ENCODE measurements at places on chromosomes 2 and 18. TPM values are rescaled to one million over a fixed set of nuclear protein-coding genes. Genes with fewer than 3 reads are reported as not detected.

GRCh38 chr2:219175928-219176817 is 552 bp downstream of the CNPPD1 start:
- peak; percentile 30 for DNase-seq

GRCh38 chr18:34801774-34802173 is 91.7 kb downstream of the DTNA start:
- no peak for DNase-seq

DNA sequence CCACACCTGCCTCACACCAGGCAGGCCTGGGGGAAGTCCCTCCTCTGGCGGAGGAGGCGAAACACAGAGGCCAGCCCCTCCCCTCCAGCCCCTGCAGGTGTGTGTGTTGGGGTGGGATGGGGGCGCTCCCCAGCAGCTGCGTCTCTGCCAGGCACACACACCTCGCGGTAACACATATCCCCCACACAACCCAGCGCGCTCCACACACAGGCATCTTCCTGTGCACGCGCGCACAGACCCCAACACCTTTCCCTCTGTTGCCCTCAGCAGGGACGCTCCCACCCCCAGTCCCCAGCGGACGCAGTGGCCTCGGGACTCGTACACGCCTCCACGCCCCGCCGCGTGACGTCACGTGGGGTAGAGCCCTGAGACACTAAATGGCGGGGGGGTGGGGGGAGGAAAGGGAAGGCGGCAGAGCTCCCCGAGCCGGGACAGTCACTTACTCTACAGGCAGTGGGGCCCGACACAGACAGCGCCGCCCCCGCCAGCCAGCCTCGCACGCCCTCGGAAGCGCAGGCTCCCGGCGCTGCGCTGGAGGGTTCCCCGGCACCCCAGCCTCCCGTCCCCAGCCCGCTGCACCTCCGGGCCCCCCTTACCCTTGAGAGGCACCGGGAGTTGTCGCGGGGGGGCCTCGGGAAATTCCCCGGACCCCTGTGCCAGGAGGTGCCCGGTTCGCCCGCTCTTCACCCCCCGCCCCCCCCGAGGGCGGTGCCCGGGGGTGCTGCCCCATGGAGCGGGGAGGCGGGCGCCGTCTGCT is at the start of gene WNT10A:
TSS of gene WNT10A (plus strand) at position 751 of the 757 bp plus-strand sequence. CDS start 144 bp downstream, outside the sequence.
- DNase-seq = peak; percentile 37

GRCh38 chr18:54506516-54507261 is 84.4 kb upstream of the DYNAP start:
- no peak for DNase-seq

DNA sequence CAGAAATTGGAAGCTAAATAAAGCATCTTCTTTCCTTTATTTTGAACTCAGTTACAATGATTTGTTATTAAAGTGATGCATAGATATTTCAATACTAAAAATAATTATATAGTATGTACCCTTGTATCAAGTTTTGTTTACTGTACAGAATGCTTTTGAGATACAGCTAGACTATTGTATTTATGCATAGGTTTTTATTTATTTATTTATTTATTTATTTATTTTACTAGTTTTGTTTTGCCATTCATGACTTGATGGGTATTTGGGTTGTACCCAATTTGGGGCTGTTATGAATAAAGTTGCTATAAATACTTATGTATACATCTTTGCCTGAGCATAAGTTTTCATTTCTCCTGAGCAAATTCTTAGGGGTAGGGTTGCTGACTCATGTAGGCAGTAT is 118.7 kb upstream of the NXPH2 start:
- DNase-seq = no peak

GRCh38 chr2:200507179-200507578 is 2.7 kb downstream of the KCTD18 start:
- DNase-seq = no peak

GRCh38 chr18:37505321-37505720 is 60.3 kb downstream of the CELF4 start:
- no peak for DNase-seq

- DNase-seq = no peak
Measured at GRCh38 chr2:225192869-225193268, 150.6 kb upstream of the DOCK10 start.

- DNase-seq = peak; percentile 81
Measured at GRCh38 chr2:173210270-173211196, 134.9 kb downstream of the MAP3K20 start.

DNA sequence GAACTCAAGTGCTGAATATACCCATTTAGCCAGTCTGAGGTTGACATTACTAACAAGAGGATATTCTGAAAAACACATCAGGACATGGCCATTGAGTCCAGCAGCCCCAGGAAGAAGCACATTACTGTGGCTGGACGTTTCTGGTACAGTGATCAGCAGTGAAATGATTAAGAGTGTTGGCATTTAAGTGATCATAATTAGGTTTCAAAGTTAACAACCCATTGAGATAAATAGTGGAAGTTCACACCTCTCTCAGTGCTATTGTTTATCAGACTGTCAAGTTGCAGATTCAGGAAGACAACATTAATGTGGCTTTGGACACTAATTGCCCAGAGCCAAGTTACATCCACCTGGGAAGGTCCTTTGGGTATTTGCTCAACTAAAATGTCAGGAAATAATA is 139.5 kb upstream of the GAREM1 start:
- DNase-seq = no peak

DNA sequence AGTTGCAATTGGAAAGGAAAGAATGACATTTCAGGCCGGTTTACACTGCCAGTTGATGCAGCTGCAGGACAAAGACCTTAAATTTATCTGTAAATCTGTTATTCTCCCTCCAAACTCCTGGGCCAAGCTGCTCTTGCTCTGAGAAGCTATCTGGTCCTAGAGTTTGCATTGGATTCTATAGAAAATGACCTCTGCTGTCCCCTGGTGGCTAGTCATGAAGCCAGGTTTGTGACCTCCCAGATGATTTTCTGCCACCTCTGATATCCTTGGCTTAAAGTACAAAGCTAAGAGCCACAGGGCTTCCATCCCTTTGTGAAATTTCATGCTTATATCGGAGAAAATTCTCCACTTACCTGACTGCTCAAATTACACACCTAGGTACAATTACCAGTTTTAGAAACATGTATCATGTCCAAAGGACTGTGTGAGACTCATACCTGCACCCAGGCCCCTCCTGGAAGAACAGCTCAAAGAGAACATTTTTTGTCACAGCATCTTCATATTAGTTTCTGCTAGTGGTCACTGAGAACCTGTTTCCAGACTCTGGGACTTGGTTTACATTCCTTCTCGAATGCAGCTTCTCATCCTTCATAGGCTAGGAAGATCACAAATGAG is 28.9 kb upstream of the IER3IP1 start:
- peak; percentile 28 for DNase-seq

- no peak for DNase-seq
Measured at GRCh38 chr18:13477147-13477683, 249.1 kb downstream of the FAM210A start.

DNA sequence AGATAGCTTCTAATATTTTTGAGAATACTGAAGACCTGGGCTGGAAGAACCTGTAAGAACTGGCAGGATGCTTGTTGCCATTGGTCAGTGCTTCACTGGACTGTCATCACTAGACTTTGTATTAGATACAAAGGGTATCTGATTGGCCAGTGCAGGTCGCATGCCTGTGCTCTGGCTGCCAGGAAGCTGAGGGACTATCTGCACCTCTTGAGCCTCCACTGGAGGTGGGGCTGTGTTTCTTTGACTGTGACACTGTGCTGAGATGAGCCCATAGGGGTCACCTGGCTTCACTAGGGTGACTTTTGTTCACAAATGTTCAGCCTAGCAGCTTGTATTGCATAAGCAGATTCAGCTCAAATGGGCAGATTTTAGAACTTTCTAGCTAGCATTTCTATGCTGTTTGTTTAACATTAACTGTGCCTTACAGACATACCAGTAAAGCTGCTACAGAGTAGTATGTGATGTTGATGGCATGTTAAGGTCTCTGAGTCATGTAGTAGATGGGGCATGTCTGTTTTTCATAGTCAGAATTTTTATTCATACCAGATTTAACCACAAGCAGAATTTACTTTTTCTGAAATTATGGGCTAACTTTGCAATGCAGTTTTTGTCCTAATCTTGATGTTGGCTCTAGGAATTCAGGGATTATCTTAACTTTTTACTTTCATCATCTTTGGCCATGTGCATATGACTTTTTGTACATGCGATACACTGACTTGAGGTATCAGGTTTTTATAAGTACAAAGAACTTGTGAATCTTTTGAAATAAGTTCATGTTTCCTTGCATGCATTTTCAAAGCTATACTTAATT is 56.1 kb downstream of the RHBDD1 start:
- DNase-seq = no peak

GRCh38 chr18:74264303-74265020 is 27.3 kb downstream of the CYB5A start:
- DNase-seq = no peak

GRCh38 chr2:197647961-197648690 is 27.3 kb downstream of the RFTN2 start:
- no peak for DNase-seq

- DNase-seq = no peak
Measured at GRCh38 chr18:48884771-48885170, 66.0 kb downstream of the SMAD7 start.

GRCh38 chr2:84830095-84830494 is 50.8 kb downstream of the TRABD2A start:
- peak; percentile 36 for DNase-seq

DNA sequence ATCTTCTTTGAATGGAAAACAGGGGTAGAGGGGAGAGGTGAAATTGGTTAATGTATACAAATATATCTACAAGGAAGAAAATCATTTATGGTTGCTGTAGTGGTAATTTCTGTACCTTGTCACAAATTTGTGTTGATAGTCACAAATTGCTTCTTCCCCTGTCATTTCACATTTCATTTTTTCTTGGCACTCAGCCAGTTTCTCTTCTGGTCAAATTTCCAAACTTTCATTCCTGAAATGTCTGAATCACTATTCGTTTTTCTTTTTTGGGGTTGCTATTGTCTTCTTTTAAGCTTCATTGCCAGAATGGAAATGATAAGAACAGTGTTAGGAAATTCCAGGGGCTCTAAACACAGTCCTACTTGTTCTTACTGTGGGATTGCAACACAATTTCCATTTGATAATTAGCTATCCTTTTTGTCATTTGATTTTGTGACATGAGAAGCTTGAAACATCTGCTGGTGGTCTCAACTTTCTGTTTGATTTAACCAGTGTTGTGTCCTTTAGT is 136.0 kb upstream of the GCFC2 start:
- no peak for DNase-seq

DNA sequence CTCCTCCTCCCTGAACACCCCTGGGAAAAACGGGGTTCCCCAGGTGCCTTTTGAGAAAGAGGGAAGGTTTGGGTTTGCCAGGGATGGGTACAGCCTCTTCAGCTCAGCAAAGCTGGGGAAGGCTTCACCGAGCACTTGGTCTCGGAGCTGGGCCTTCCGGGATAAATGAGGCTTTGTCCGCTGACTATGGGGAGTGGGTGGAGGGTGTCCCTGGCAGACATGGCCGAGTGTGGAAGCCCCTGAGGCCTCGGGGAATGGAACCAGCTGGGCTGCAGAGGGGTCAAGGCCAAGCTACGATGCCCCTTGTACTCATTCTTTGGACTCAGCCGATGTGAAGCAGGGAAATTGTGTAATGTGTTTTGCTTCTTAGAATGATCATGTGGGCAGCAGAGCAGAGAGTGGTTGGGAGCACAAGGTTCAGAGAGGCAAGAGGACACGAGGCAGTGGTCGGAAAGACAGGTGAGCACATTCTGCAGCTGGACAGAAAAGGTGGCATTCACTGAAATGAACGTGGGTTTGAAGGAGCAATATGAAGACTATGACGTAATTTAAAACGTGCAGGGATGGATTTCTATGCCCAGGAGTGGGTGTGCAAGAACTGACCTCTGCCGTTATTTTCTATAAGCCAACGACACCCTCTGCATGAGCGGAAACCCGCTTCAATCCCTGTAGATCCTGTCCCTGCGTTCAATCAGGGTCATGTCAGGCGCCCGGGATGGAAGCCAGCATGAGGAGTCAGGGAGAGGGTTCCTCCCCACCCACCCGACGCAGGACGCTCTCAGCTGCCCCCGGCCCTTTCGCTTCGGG is 142.6 kb downstream of the PXDN start:
- DNase-seq = no peak

GRCh38 chr18:26448714-26449159 is 99.6 kb downstream of the KCTD1 start:
- DNase-seq = no peak

DNA sequence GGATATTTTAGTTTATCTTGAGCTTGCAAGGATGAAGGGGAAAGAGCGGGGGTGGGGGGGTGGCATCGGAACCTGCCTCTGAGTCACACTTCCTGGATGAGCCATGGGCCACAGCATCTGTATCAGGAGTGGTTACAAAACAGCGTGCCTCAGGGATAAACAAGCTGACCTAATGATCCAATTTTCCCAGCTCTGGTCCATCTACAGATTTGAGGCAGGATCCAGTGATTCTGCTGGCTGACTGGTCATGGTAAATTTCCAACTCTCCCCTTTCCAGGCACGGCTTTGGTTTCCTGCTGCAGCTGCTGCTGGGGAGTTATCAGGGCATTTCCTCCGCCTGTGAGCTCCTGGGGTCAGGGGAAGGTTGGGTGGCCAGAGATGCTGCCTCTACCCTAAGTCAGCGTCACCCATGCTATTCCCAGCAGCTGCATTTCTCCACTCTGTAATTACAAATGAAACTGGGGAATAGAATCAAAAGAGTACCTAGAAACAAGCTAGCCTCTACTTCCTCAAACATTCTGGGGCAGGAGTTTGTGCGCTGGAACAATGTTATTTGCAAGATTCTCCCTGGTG is 4.7 kb upstream of the HPCAL1 start:
- no peak for DNase-seq

- no peak for DNase-seq
Measured at GRCh38 chr2:113910967-113911678, 21.2 kb downstream of the ACTR3 start.

GRCh38 chr2:190043441-190043840 is 19.1 kb downstream of the MSTN start:
- DNase-seq = no peak

DNA sequence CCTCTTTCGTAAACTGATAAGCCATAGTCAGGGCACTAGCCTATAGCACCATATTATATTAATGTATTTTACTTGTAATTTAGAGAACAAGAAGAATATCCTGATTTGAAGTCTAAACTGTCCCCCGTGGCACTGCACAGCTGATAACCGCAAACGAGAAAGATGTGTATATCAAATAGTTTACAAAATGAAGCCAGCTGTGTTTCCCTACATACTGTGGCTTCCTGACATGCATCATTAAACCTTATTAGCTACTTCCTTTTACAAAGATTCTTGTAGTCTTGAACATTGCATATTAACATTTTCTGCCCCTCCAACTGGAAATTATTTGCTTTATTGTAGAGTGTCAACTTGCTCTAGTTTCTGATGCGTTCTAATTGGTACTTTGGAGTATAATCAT is 153.5 kb upstream of the NFATC1 start:
- no peak for DNase-seq

Gene ABCG5
- total RNA-seq = not detected

Gene SCG2
- total RNA-seq = 0.78 TPM

Gene CROCC2
- total RNA-seq = not detected

Gene CDH19
- not detected for total RNA-seq

Gene KYNU
- 5.4 TPM for total RNA-seq

Gene RAX
- not detected for total RNA-seq

Gene C18orf54
- total RNA-seq = 8.7 TPM

Gene SETBP1
- 0.18 TPM for total RNA-seq

Gene KIF1A
- total RNA-seq = 1.4 TPM

Gene CNGA3
- total RNA-seq = not detected

Gene MSTN
- total RNA-seq = not detected

Gene PDCD1
- 1.0 TPM for total RNA-seq

Measured in K562 (cell line).